Peyer's patch (tissue), 4 donors: ENCODE measurements at places on chromosomes 3 and 15. TPM values are rescaled to one million over a fixed set of nuclear protein-coding genes. Genes with fewer than 3 reads are reported as not detected.

GUCA1C gene
- not detected for total RNA-seq

HCN4 gene
- 0.18 TPM for total RNA-seq

C3orf38 gene
- 20.6 TPM for total RNA-seq

ZNF385D gene
- 1.3 TPM for total RNA-seq

GRCh38 chr3:130779031-130779430 lies 32.4 kb upstream of the PIK3R4 start:
- no peaks in the 10 kb centered on the region for H3K27me3 ChIP-seq
- no peak overlapping the region for H3K27ac ChIP-seq
- H3K36me3 ChIP-seq, result no peaks in the 10 kb centered on the region
- no peak overlapping the region for H3K4me3 ChIP-seq

- no peak overlapping the region for H3K4me3 ChIP-seq
- H3K27ac ChIP-seq, result no peak overlapping the region
- no peaks in the 10 kb centered on the region for H3K27me3 ChIP-seq
- H3K4me1 ChIP-seq, result no peaks in the 10 kb centered on the region
- no peak for DNase-seq
Measured at GRCh38 chr3:101665357-101665756, 11.6 kb downstream of the ZBTB11 start.

- no peaks in the 10 kb centered on the region for H3K36me3 ChIP-seq
- no peak overlapping the region for H3K27ac ChIP-seq
- no peaks in the 10 kb centered on the region for H3K4me1 ChIP-seq
Measured at GRCh38 chr3:107634099-107634489, 111.3 kb downstream of the BBX start.

DNA sequence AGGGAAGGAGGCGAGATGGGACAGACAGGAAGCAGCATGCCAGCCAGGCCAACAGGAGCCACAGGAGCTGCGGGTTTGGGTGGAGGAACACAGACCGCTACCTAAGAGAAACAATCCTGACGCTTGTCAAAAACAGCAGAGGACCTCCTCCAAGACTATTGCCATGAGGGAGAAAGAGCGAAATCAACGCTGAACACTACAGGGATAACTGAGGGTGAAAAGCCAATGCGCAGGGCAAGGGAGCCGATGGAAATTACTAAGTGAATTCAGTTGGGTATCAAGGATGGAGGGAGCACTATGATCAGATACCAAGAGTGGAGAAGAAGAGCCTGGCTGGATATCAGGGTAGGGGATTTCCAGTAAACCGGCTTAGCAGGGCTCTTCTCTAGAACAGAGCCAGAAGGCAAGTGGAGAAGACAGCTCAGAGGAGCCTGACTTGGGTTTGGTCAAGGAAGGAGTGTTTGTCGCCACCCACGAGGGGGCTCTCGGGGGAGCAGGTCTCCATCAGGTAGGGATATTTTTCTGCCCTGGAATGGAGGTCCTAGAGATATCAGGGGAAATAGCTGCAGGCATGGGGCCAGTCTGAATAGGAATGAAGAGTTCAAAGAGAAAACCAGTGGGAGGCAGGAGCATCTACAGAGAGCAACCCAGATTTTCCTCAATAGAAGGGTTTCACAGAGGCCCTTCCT lies 48.4 kb downstream of the SLC41A3 start:
- no peaks in the 10 kb centered on the region for H3K36me3 ChIP-seq
- H3K4me1 ChIP-seq, result no peaks in the 10 kb centered on the region

- DNase-seq, result no peak
- H3K36me3 ChIP-seq, result no peaks in the 10 kb centered on the region
- H3K4me1 ChIP-seq, result no peaks in the 10 kb centered on the region
- H3K27ac ChIP-seq, result no peak overlapping the region
Measured at GRCh38 chr15:33136353-33136752, 58.2 kb downstream of the FMN1 start.

DNA sequence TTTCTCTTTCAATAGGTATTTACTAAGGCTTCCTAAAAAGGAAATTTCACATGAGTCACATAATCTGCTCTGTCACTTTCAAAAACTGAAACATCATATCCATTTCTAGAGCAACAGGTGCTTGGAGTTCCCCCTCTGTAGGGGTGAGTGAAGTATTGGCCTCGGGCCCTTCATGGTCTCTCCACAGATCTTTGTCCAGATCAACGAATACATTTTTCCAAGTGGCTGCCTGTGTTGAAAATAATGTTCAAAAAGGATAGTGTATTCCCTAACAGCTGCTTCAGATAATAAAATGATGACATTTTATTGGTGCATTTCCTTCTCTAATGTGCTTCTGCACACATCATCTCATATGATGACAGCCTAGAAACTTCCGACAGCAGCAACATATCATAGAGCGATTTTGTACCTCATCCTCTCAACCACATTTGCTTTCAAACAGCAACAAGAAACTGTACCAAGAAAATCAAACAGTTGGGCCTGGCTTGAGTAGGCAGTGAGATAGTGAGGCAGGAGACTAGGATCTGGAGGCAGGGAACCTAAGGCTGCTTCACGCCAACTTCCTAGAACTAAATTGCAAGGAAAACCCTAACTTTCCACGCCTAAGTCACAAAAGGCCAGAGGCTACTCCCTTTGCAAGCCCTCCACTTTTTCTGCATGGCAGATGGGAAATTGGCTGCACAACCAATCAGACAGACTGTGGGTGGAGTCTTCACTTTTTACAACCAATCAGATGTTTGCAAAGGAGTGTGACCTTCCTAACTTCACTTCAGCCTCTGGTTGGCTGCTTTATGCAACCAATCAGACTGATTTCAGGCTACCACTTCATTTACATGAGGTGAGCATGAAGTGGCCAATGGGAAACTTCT lies 340.2 kb downstream of the LRRC3B start:
- H3K27me3 ChIP-seq, result no peaks in the 10 kb centered on the region
- no peak overlapping the region for H3K27ac ChIP-seq

DNA sequence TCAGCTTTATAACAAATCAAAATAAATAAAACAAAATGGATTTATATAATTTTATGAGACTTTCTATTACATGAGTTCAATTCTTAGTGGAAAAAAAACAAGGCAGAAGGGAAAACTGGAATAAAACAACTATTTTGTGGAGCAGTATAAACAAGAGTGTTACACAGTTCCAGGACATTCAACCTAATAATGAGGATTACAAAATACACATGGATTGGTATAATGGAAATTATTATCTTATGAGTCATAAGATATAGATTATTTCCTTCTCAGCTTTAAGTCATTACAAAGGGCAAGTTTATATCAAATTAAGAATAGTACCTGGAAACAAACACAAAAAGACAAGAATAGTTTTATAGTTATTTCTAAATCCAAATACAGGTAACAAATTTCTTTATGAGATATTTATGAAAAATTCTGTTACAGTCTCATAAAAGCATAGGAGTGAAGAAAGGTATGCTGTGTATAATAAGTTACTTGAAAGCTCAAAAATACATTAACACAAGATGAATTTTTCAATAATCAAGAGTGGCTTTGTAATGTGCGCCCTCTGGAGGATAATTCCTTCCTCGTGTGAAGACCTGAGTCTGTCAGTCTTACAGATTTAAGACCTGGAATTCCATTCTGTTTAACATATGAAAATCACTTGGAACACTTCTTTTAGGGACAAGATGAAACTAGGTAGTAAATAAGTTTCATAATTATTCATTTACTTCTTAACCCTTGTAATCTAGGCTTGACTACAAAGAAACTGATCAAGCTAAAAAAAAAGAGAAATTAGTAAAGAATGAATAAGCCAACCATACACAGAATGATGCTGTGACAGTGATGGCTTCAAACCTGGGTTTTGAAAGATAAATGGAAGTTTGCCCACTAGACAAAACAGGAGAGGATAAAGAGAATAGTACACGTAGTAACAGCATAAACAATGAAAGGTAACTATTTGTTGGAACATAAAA lies 9.5 kb downstream of the COPS2 start:
- no peaks in the 10 kb centered on the region for H3K27me3 ChIP-seq
- H3K36me3 ChIP-seq, result no peaks in the 10 kb centered on the region
- no peaks in the 10 kb centered on the region for H3K4me1 ChIP-seq
- no peak overlapping the region for H3K4me3 ChIP-seq
- no peak for DNase-seq

GRCh38 chr3:23253214-23253613 lies 50.1 kb downstream of the UBE2E2 start:
- DNase-seq, result no peak
- no peaks in the 10 kb centered on the region for H3K27me3 ChIP-seq
- no peaks in the 10 kb centered on the region for H3K4me1 ChIP-seq

DNA sequence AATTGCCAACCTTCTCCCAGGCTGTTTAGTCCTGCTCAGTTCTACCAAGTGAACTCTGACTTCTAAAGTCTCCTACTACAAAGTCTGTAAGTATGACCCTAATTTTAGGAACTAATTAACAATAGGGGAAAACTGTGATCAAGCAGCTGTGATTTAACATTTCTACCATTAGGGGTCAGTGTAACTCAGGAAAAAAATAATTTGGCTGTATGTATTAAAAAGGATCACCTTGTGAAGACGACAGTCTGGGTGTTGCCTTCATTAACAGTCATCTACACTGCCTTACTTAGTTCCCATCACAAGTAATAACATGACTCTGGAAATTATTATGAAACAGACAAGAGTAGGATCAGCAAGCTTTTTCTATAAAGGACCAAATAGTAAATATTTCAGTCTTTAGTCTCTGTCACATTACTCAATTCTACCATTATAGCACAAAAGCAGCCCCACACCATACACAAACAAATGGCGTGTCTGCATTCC lies 4.2 kb upstream of the NPHP3 start:
- H3K4me3 ChIP-seq, result no peak overlapping the region
- H3K27me3 ChIP-seq, result no peaks in the 10 kb centered on the region
- H3K27ac ChIP-seq, result no peak overlapping the region
- H3K4me1 ChIP-seq, result no peaks in the 10 kb centered on the region
